ENCODE measurements at places on chromosomes 12 and 14.

DNA sequence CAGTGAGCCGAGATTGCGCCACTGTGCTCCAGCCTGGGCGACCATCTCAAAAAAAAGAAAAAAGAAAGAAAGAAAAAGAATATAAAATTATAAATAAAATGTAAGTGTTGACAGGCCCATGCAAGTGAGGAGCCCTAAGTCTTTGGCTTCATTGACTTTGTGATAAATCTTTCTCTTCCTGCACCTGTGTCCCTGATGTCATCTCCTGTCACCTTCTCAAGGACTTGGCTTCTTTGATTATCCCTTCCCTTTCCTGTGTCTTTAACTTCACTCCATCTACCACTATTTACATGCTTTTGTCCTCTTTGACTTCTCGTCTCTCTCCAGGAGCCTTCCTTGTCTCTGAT is 33.6 kb upstream of the WNK1 start:
- no peak for DNase-seq

- no peak for DNase-seq
Measured at GRCh38 chr12:46480316-46480715, 107.7 kb upstream of the SLC38A2 start.

DNA sequence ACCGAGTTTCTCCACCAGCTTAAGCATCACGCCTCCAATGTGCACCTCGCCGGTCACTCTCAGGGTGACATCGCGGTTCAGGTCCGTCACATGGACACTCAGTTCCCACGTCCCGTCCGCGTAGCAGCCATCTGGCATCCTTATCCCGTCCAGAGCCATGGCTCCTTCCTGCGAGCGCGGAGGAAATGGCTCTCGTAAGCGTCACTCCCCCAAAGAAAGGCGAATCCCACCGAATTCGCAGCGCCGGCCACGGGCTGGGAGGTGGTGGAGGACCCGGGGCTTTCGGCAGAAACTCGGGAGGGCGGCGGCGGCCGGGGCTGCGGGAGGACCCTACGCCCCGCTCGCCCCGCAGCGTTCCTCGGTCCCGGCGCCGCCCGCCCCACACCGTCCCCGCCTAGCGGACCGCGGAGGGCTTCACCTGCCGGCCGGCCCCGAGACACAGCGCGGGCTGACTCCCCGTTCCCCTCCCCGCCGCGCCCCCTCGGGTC is 396 bp downstream of the FERMT2 start:
- peak; percentile 7 for DNase-seq

- no peak for DNase-seq
Measured at GRCh38 chr12:41981013-41981412, 163.7 kb downstream of the GXYLT1 start.

- DNase-seq = no peak
Measured at GRCh38 chr12:75759842-75760572, 248.6 kb upstream of the KRR1 start.

DNA sequence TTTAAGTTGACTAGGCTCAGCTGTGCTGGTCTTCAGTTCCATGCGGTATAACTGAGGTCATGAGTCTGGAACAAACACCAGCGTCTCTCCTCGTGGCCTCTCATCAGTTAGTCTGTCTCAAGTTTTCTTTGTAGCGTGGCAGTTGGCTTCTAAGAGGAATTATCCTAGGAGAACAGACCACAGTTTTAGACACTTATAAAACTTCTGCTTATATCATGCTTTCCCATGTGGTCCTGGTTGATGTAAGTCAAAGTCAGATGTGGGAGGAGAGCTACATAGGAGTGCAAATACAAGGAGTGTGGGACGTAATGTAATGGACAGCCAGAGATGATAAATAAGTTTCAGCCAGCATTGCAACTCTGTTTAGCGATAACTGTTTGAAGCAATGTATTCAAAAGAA is 14.8 kb downstream of the PLEKHA5 start:
- DNase-seq = no peak

GRCh38 chr12:72505227-72505626 is 233.1 kb downstream of the TRHDE start:
- DNase-seq = no peak

GRCh38 chr12:70849265-70849960 is 71.1 kb downstream of the PTPRR start:
- no peak for DNase-seq

DNA sequence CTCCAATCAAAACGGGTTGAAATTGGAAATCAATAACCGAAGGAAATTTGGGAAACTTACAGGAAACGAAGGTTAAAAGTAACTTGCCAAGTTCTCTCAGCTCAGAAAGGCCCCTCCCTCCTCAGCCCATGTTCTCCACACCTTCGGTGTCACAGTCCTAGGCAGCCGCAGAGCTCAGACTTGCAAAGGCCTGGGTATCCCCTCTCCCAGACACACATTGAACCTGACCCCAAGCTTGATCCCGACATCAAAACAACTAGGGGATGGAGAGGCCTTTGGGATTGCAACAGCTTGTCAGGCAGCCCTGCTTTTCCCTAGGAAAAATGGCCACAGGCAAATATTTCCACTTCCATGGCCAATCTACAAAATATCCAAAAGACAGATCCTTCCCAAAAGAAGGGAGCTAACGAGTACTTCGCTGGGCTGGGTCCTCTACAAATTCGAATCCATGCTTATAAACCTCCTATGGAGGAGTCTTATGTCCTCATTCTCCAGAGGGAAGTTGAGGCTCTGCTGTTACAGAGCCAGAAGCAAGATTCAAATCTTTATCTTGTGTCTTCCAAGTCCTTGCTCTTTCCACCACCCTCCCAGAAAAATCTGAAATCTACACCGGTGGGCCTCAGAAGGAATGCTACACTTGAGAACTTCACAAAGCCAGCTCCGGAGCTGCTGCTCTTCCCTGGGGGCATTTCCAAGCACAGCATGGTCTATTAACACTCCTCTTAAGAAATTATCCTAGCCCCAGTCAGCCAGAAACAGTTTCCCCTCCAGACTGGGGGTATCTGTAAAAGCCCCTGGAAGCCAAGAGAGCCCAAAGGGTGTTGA is 35.7 kb upstream of the PNMA1 start:
- no peak for DNase-seq

All from effector memory CD8-positive, alpha-beta T cell (primary cell).